Dermis microvascular lymphatic vessel endothelial cell (primary cell): ENCODE measurements at places on chromosomes 2 and 18. TPM values are rescaled to one million over a fixed set of nuclear protein-coding genes. Genes with fewer than 3 reads are reported as not detected.

Gene CPO
- not detected in 2 replicates for total RNA-seq

DNA sequence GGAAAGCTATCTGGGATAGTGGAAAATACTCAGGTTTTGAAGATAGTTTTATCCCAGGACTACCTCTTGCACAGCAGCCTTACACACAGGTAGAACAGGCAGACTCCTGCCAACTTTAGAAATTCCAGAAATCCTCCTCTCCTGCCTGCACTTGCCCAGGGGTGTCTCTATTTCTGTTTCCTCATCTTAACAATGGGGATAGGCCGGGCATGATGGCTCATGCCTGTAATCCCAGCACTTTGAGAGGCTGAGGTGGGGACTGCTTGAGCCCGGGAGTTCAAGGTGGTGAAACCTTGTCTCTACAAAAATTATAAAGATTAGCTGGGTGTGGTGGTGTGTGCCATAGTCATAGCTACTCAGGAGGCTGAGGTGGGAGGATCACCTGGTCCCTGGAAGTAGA lies 117.0 kb upstream of the ARL5A start:
- DNase-seq, result no peak

Gene SOX11
- total RNA-seq, result not detected in 2 replicates

Gene SERPINB7
- total RNA-seq, result not detected in 2 replicates

Gene ARHGAP28
- 2.3 and 3.2 TPM in 2 replicates for total RNA-seq

DNA sequence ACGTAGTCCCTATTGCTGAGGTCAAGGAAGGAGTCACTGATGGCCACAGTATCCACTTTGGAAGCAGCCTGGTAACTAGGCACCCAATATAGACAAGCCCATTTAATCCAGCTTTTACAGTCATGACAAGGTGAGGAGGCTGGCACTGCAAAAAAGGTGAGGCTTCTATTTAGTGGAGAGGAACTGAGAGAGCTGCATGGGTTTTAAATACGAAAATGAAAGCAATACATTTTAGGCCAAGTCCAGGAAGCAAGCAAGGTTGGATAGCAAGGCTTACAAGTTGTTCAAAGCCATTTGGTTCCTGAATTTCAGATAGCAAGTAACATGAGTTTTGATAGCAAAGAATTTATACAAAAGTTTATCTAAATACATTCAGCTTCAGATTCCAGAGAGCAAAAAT lies 80.4 kb downstream of the SGPP2 start:
- no peak for DNase-seq

DNA sequence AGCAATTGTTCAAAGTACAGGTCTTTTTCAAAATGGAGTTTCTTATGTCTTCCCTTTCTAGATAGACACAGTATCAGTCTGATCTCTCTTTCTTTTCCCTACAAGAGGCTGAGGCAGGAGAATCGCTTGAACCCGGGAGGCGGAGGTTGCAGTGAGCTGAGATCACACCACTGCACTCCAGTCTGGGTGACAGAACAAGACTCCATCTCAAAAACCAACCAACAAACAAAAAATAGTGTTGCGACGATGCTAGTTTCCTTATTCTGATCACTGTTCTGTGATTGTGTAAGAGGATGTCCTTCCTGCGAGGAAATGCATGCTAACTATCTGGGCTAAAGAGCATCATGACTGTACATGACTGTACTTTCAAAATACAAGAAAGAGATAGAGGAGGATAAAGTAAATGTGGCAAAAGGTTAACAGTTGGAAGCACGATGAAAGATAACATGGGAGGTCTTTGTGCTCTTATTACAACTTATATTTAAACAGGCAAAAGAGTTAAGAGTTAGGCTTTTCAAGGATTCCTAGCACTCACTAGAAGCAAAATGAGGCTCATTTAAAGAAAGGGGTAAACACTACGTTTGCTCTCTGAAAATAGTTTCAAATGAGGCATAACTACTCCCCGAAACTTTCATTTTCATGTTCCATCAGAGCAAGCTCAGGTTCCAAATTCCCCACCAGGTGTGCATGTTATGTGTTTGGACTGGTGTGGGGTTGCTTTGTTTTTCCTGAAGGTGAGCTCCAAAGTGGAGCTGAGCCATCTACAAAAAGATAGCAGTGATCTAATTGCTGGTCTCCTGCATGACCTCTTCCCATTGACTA lies 23.8 kb downstream of the SOWAHC start:
- peak; percentile 65 for DNase-seq

Gene GCC2
- 11.8 and 11.9 TPM in 2 replicates for total RNA-seq

DNA sequence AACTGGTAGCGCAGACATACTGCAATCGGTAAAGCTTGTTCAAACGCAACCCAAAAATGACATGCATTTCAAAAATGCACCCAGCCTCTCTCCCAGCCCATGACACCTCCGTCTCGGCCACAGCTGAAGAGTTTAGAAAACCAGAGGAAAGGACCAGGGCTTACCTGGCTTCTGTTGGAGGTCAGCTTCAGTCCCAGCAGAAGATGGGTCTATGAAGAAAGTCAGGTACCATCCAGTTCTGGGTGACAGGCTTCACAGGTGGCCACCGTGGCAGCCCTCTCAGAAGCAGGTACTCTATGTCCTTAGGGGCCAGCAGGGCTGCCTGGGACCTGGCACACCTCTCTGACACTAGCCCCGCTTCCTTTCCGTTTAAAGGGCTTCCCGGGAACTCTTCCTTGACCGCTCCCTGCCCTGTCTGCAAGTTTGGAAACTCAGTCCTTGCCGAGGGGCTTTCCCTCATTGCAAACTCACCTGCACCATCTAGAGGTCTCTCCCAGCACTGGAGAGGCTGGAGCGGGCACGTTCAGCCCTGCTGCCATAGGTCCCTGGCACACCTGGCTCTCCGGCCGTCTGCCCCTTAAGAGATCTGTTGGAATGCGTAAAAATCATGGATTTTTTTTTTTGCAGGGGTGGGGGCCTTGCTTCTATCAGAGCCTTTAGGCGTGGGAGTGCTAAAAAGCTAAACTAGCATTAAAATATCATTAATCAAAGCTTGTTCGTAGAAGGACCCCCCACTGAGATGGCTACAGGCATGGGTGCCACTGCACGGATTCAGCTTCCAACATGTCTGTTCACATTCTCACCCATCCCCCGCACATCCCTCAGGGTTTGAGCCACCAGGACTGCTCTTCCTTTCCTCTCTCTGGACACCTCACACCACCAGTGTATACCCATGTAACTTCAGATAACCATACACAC lies at the start of gene EDAR:
EDAR (minus strand) TSS at position 425 of the 918 bp plus-strand sequence. CDS start 58,206 bp downstream, outside the sequence.
- DNase-seq, result peak; percentile 29

DNA sequence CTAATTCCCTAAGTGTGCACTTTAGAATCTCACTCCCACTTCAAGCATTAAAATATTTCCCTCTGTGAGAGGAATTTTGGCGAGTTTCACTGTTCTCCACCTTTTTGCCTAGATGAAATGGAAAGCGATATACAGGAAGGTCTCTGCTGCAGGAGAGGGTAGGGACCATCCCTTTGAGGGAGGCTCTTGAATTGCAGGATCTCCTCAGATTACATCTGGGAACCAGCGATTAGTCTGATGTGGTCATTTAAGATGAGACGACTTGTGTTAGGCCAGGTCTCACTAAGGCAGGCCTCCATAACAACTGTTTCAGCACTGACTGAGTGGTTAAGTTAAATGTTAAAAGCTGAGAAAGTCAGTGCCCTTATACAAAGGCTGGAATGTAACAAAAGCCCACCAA lies 74.6 kb downstream of the ARL6IP6 start:
- no peak for DNase-seq

DNA sequence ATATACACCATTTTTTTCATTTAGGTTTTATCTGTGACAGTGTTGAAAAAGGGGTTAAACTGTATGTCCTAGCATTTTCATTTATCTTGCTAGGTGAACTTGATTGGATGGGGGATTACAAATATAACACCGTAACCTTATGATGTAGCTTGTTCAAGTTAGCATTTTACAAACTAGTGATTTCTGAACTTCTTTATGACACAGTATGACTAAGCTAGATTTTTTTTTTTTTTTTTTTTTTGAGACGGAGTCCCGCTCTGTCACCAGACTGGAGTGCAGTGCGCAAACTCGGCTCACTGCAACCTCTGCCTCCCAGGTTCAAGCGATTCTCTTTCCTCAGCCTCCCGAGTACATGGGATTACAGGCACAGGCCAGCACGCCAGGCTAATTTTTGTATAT lies 47.1 kb downstream of the KCMF1 start:
- no peak for DNase-seq

DNA sequence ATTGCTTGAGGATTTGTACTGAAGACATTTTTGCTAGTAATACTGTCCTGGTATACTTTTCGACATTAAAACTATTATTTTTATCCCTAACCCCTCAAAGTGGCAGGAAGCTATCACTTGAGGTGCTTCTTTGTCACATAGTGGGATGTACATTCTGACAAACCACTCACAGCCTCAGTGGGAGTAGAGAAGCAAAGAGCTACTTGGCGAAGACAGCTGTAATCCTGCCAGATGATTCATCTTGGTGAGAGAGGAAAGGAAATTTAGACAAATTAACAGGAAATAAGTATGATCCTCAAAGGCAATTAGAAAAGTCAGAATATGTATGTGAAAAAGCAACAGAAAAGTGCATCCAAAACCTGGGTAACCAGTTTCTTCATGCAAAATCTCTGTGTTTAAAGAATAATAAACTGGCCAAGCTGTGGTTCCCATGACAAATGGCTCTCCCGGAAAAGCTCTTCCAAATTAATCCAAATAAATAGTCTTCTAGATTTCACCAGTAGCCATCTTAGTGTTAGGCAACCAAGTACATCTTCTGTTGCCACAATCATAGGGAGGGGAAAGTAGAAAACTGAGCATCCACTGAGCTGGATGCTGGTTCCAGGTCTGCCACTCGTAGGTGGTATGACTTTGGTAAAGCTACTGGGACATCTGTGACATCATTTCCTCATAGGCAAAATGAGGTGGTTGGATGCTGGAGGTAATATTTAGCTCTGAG lies 308.0 kb upstream of the LYPD1 start:
- DNase-seq, result no peak

DNA sequence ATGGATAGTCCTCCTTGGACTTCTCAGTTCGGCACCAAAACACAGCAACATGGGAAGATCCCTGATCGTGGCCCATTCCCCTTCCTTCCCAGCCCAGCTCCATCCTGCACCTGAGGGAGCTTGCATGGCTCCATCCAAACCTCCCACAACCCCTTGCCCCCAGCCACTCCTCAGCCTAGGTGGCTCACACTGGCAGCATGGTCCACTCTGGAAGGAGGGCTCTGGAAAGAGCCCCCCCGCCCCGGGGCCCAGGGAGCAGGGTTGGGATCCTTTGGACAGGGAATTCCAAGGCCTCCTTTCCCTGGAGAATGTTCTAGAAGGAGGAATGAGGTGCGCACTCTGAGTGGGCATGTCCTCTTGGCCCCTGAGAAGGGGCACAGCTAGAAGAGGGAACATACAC lies 62.8 kb upstream of the ID2 start:
- DNase-seq, result no peak

- DNase-seq, result no peak
Observed at GRCh38 chr2:19073522-19073921, 284.9 kb downstream of the OSR1 start.

GRCh38 chr2:62263076-62263715 lies 67.3 kb downstream of the B3GNT2 start:
- DNase-seq, result no peak

Gene EMILIN2
- total RNA-seq, result 1.3 and 2.1 TPM in 2 replicates

DNA sequence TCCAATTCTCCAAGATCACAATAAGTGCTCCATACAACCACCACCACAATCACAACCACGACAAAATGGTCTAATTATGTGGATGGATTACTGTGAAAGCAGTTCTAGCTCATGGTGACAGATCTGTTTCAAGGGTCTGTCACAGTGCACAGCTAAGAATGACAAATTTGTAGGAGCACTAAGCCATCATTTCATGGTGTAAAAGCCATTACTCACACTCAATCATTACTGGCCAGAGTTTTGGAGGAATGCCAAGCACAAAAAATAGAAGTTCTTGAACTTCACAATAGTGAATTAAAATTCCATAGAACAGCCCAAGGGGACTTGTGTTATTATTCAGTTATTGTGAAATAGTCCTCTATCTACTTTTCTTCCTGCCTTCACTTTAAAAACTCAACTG lies 2.3 kb downstream of the CPS1 start:
- DNase-seq, result peak; percentile 10

GRCh38 chr2:213016166-213016983 lies 135.0 kb downstream of the IKZF2 start:
- DNase-seq, result no peak

DNA sequence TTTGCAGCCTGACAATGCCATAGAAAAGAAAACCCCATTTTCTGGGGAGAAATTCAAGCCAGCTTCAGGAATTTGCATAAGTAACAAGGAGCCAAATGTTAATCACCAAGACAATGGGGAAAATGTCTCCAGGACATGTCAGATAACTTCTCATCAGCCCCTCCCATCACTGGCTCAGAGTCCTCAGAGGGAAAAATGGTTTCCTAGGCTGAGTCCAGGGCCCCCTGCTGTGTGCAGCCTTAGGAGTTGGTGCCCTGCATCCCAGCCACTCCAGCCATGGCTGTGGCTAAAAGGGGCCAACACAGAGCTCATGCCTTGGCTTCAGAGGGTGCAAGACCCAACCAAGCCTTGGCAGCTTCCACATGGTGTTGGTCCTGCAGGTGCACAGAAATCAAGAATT lies 63.7 kb upstream of the FANCL start:
- DNase-seq, result no peak

- no peak for DNase-seq
Observed at GRCh38 chr2:191382801-191383200, 137.6 kb downstream of the MYO1B start.

Gene CYP27C1
- total RNA-seq, result under 0.01 TPM in 1 of 2 replicates, not detected in the other

DNA sequence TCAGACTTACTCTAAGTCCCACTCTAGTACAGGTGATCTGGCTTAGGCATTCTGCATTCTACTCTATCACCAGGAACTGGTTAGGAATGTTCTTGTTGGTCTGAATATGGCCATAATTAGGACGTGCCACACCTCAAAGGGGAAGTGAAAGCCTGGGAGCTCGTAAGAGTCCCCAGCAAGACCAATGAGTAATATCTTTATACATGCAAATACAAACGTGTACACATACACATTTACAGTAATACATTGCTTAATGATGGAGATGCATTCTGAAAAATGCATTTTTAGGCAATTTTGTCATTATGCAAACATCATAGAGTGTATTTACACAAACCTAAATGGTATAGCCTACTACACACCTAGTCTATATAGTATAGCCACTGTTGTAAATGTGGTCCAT lies 19.5 kb upstream of the ERCC3 start:
- DNase-seq, result no peak

Gene VWC2L
- total RNA-seq, result not detected in 2 replicates

Gene PAX8
- under 0.01 TPM in 2 replicates for total RNA-seq

GRCh38 chr18:75783566-75784281 lies 356.2 kb upstream of the SMIM21 start:
- DNase-seq, result no peak

Gene C18orf63
- not detected in 2 replicates for total RNA-seq

- no peak for DNase-seq
Observed at GRCh38 chr2:47531378-47532042, 128.6 kb downstream of the MSH2 start.
